Astrocyte of the cerebellum (primary cell): ENCODE measurements at places on chromosomes 5 and 9.

DNA sequence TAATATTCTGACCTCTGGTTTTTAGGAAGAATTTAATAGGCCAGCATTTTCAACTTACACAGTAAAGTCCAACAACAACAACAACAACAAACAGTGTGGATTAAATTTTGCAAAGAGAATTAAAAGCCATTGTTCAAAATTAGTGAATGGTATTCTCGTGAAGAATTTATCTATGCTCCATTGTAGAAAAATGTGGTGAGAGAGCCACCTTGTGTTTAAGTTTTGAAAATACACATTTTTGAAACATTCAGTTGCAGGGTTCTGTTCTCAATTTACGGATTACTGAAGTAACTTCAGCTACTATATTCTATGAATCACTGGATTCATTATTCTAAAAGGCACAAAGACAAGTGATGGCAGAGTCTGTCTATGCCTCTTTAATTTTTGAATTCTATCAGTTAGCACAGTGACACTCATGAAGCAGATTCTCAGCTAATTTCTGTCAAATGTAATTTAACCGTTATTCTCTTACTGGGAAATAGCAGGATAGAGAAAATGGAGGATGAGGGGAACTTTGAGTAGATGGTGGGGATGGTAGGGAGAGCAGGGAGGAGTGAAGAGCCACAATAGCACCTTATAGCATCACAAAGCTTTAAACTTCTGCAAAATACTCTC is 11.0 kb downstream of the CCDC152 start:
- DNase-seq, result peak; percentile 20

- DNase-seq, result no peak
Measured at GRCh38 chr5:110681953-110682352, 44.5 kb downstream of the TMEM232 start.

- DNase-seq, result no peak
Measured at GRCh38 chr5:158724521-158725188, 375.1 kb downstream of the EBF1 start.

DNA sequence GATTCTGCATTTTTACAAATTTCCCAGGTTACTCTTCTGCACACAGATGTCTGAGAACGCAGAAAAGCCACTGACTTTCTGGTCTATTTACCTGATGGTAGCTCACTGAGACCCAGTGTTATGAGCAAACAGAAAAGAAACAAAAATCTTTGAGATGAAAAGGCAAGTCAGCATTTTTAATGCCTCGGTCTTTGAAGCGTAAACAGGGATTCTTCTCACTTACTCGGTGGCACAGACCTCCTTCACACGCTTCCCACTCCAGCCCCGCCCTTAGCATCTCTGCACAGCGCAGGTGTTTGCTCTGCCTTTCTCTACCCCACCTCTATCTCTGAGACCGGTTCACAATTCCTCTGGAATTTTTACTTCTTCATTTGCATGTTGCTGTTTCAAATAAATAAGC is 195.0 kb upstream of the IRX1 start:
- no peak for DNase-seq

DNA sequence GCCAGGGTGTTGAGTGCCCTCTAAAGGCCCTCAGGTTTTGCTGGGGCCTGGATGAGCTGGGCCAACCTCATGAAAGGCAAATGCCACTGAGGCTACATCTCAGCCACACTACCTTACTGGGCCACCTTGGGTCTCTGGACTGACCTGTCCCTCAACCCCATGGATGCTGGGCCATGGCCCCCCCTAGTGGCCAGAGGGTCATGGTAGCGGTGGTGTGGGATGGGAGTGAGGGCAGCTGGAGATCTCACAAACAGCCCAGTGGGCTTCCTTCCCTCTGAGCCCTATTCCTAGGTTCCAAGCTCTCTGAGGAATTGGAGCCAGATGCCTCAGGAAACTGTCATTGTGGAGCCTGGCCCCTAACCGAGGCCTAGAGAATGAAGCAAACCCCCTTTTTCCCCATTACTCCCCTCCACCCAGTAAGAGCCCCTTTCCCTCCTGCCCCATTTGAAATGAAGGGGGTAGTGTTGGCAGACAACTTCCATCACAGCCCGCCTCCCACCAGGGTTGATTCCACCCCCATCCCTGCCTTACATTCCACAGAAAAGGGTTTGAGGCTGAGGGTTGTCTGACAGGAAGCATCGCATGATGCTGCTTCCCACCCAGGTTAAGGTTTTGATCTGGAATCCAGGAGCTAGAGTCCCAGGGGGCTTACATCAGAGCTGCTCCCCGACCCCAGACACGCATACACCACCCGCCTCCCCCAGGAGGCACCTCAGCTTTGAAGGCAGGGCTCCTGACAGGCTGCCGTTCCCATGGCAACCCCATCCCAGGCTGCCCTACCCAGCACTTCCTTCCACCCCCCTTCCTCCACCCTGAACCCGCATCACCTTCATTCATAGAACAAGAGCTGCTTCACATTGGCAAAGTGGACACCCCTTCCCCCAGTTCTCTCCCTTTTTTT is 63.9 kb downstream of the PCDH1 start:
- no peak for DNase-seq

- no peak for DNase-seq
Measured at GRCh38 chr5:36900283-36900682, 23.7 kb downstream of the NIPBL start.

DNA sequence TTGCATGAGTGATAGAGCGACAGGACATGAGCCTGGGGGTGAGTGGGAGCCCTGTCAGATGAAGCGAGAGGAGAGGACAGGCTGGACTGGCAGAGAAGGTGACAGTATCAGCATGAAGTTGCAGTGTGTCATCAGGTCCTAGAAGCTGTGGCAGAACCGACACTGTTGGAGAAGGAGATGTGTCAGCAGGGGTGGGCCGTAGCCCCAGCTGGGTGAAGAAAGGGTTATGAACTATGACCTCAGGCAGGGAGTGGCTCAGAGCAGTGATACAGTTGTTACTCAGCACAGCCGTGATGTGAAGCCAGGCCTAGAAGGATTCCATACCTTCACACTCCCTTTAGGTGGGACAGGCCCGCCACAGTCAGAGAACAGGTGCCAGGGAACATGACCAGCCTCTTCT is 7.6 kb downstream of the PCYOX1L start:
- no peak for DNase-seq

DNA sequence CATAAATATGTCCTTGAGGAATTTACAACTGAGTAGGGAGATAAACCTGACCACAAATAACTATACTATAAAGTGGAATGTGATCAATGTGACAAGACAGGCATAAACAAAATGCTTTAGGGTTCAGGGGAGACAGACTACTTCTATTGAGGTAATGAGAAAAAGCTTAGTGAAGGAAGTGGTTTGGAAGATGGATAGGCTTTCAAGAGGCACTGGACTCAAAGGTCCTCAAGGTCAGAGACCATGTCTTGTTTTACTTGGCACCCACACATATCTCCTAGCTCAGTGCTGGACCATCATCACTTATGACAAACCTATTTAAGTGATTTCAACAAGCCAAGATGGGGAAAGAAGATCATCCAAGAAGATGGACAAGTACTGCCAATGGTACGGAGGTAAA is 257.8 kb downstream of the BNC2 start:
- DNase-seq, result no peak

DNA sequence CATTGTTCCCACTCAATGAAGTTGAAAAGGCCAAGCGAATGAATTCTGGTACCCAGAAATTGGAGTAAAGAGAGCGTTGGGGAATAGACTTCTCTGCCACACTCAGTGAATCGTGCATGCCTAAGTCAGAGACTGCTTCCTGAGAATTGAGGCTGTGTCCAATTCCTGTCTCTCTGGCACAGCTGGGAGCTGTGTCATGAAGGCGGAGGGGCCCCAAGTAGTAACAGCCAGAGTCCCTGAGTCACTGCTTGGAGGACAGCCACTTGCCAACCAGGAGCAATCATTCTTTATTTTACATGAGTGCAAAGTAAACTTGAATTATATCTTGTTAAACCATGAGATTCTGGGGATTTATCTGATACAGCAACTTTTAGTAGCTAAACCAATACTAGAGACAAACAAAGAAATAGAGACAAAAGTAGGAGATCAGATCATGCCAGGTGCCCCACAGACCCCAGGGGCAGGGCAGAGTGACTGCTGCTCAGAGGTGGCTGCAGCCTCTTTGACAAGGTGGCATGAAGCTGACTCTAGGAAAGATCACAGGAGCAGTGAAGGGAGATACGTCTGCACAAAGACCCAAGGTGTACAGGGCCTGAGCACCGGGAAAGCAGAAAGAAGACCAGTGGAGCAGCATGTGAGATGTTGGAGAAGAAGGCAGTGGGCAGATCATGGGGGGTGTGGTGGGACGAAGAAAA is 246.0 kb downstream of the GADD45G start:
- DNase-seq, result peak; percentile 9
